ENCODE measurements at places on chromosomes 16 and 17.

- peak; percentile 69 for DNase-seq
Observed at GRCh38 chr16:28494121-28494851, at the start of gene APOBR. APOBR (plus strand) TSS chr16:28494643; CDS start chr16:28494682, 39 bp downstream.

DNA sequence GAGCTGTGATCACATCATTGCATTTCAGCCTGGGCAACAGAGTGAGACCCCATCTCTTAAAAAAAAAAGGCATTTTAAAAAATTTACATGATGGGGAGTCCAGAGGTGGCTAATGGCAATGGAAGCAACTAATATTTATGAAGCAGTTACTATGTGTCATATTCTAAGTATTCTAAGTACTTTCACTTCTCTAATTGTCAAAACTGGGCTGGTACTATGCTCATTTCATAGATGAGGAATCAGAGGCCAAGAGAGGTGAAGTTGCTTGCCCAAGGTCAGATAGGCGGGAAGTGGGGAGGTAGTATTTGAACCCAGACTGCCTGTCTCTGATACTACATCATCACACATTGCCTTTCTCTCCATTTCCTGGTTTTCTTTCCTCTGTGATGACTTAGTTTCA, 50.7 kb downstream of the SLC5A11 start:
- no peak for DNase-seq

- no peak for DNase-seq
Observed at GRCh38 chr17:2856727-2857126, 60.5 kb downstream of the RAP1GAP2 start.

GRCh38 chr16:10762336-10763016, 18.8 kb downstream of the NUBP1 start:
- no peak for DNase-seq

- no peak for DNase-seq
Observed at GRCh38 chr17:73890831-73891405, 246.7 kb upstream of the SDK2 start.

DNA sequence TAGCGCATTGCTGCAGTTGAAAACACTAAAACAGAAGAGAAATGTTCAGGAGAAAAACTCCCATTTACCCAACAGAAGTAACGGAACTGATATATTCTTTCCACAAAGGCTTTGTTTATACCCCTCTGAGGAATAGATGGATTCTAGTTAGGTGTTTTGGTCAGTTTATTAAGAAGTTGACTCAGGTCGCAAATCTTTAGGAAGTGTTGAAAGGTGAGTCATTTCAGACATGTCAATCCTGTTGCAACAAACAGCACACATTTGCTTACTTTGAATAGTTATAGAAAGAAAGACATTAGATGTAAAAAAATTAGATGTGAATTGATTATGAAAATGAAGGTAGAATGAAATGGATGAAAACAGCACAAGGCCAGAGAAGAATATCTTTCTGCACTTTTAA, 941.0 kb downstream of the KCNJ2 start:
- no peak for DNase-seq

DNA sequence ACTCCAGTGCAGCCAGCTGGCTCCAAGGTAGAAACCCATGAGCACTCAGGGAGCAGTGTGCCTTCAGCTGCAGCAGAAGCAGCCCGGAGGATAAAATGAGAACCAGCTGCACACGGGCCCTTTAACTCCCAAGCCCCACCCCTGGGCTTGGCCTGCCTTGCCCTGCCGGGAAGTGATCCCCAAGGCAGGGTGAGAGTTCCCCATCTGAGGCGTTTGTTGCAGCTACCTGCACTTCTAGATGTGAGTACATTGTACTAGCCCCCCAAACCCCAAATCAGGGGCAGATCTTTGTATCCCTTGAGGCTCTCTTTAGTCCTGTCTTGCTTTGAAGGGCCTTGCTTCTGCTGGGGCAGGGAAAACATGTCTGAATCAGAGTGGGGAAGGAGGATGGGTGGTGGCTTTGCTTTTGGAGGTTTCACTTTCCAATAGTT, at the start of gene MVP:
Gene MVP (plus strand): TSS at position 192 of the 431 bp plus-strand sequence. CDS start 10,088 bp downstream, outside the sequence.
- DNase-seq, result no peak

- DNase-seq, result no peak
Observed at GRCh38 chr16:61820398-61820797, 215.8 kb downstream of the CDH8 start.

- peak; percentile 16 for DNase-seq
Observed at GRCh38 chr16:53912155-53912554, 208.2 kb downstream of the FTO start.

DNA sequence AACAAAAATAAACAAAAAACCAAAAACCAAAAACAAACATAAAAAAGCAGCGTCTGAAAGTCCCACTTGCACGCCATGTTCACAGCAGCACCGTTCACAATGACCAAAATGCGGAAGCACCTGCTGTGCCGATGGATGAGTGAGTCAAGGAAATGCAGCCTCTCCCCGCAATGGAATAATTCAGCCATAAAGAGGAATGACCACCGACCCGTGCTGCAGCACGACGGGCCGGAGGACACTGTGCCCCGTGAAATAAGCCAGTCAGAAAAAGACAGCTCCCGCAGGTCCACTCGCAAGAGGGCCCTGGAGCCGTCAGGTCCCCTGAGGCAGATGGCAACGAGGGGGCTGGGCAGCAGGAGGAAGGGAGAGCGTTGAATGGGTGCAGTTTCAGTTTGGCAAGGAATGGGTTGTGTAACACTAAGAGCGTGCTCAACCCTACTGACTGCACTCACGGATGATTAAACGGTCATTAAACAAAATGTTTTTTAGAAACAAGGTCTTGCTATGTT, 5.1 kb downstream of the CLCN7 start:
- DNase-seq, result no peak
